ENCODE measurements at places on chromosomes 6 and 20. TPM values are rescaled to one million over a fixed set of nuclear protein-coding genes. Genes with fewer than 3 reads are reported as not detected.

Gene CLPSL2
- total RNA-seq = not detected

Gene PTK6
- 0.48 TPM for total RNA-seq

Gene FAM83C
- total RNA-seq = not detected

Gene POPDC3
- not detected for total RNA-seq

Gene STK4
- total RNA-seq = 351 TPM

Gene SIRPD
- not detected for total RNA-seq

Gene GSTA3
- total RNA-seq = not detected

Gene KCNB1
- not detected for total RNA-seq

Gene TFAP2D
- not detected for total RNA-seq

Gene PSORS1C2
- total RNA-seq = not detected

Gene KCNK15
- total RNA-seq = not detected

Gene CEP162
- total RNA-seq = 12.0 TPM

Gene PGC
- not detected for total RNA-seq

Gene BANF2
- not detected for total RNA-seq

Gene KPNA5
- 29.1 TPM for total RNA-seq

Gene LINC00237
- total RNA-seq = not detected

Gene CCHCR1
- 20.7 TPM for total RNA-seq
